ENCODE measurements at places on chromosomes 7 and 10.

DNA sequence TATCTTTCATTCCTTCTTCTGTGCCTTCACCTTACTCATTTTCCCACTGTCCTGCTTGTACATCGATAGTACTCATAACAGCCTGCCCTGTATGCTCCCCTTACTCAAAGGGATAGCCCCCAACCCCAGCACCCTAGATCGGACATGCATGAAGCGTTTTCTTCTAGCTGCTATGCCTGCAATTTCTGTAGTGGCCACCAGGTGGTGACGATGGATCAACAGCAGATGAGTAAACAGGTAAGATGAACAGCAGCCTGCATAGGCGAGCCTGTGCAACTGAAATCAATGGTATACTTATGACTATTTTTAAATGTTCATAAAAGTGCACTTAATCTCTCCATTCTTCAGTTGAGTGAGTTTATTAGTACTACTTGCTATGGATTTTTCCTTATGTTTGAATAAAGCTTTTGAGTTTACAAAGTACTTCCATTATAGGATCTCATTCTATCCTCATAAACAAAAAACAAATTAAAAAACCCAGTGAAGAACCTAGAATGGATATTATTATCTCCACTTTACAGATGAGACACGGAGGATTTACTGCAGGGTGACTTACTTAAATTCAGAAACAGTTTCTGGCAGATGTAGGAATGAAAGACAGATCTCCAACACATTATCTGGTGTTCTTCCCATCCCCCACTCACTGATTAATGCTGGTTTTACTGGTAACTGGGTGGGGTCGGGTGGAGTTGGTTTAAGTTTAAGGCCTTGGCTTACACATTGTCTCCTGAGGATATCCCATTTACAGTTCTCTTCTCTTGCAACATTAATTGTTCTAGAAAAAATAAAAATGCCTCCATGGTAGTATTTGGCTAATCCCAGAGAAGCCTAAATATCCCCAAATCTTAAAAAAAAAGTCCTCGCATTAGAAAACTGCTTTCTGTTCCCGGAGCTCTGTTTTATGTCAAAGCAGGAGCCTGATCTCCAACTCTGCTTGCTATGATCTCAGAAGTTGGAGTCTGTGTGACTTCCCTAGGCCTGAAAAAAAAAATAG is 222.1 kb downstream of the GLI3 start:
- peak; percentile 12 for DNase-seq

- DNase-seq, result no peak
Observed at GRCh38 chr7:91263384-91264045, 718 bp upstream of the FZD1 start.

DNA sequence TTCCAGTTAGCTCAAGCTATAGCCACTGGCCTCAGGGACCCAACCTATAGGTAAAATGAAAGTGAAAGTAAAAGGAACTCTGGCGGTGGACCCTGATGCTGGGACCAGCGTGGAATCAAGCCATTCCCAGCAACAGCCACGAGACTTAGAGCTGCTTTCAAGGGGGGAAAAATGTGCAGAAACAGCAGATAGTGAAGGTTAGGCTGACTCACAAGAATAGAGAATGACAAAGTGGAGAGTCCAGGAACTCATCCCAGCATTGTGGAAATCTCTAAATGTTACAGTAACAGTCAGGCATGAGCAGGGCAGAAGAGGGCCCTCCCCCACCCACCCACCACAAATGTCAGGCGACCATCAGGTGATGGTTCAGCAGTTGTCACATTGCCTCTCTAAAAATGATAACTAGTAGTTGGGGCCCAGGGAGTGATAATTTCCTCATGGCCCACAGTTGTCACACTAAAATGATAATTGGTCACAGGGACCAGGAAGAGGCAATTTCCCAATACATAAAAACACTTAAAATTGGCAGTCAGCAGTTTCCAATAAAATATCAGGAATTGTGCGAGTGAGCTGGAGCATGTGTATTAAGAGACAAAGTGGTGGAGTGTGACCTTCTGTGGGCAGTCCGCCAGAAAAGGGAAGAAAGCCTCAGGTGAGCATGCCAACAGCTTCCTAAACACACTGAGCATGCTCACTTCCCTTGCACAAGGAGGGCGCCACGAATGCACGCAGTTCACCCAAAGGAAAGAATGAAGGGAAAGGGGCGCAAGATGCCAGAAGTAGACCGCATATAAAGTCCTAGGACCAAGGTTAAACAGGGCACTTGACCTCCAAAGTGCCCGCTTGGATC is 129.8 kb upstream of the PPP1R3A start:
- no peak for DNase-seq

DNA sequence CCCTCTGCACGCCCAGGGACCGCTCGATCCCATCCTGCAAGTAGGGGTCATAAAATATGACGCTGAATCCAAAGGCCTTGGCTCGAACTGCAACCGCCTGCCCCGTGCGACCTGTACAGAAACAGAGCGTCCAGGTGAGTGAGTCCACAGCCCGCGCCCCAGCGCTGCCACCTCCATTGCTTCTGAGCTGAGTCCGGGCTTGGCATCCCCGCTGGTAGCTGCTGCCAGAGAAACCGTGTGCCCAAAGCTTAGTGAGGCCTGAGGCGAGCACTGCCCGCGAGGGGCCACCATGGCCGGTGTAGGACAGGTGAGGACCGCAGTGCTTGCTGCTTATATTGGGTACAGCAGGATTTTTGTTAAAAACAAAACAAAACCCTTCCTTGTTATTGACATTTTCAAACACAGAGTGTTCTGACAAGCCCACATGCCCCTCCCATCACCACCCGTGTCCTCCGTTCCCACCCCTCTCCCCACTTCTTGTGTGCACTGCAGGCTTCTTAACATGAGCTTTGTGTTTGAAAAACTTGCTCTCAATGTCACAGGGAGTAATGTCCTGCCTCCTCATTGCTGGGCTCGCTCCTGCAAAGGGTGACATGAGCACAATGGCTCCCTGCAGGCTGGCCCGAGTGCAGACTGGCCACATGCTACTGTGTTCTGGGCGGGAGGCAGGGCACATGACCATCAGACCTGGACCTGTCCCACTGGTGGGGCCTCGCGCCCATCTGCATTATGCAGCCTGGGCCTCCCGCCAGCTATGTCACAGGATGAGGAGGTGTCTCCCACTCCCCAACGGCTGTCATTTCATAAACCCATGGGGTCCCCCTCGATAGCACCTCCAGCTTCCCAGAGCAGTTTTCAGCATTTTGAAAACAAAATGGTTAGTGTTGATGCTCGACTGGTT is 52.9 kb downstream of the ZRANB1 start:
- DNase-seq, result no peak

GRCh38 chr7:25770670-25771069 is 381.3 kb upstream of the NFE2L3 start:
- no peak for DNase-seq

GRCh38 chr7:20741801-20742200 is 44.9 kb downstream of the SP8 start:
- DNase-seq, result no peak

DNA sequence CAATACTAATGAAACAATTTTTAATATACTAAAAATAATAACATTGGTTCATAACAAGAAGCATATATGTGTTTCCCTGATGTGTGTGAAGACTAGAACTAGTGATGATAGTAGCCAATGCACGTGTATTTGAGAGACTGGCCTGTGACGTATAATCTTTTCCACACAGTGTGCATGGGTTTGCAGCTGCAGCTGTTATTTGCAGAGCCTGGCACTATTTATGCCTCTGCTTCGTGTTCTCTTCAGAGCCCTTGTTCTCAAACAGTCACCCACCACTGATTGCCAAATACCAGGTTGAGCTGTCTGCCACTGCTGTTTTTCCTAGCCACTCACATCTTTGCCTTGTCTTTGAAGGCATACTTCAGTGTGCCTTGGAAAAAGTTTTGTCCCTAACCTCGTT is 531.7 kb downstream of the ETV1 start:
- DNase-seq, result no peak

DNA sequence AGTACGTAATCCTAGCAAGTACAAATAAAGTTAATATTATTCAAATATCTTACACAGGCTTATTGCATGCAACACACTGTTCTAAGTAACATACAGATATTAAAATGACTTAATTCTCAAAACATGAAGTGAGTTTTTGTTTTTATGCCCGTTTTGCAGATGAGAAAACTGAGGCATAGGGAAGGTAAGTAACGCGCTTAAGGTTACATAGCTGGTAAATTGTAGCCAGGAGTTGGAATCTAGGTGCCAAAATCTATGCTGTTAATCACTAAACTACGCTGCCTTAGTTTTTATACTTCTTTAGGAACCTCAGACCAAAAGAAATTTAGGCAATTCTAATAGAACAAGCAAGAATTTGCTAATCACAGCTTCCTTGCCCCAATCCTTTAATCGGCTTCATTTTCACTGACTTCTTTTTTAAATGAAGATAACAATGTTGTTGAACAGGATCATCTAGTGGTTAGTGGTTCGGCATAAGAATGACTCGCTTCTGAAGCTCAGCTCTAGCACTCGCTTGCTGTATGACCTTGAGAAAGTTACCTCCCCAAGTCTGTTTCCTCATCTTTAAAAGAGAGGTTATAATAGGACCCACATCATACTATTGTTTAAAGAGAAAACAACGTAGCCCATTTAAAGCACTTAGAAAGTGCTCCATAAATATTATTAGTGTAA is 1.0 kb upstream of the LRRTM3 start:
- no peak for DNase-seq

- DNase-seq, result peak; percentile 85
Observed at GRCh38 chr7:101138213-101138870, 11.4 kb downstream of the SERPINE1 start.

DNA sequence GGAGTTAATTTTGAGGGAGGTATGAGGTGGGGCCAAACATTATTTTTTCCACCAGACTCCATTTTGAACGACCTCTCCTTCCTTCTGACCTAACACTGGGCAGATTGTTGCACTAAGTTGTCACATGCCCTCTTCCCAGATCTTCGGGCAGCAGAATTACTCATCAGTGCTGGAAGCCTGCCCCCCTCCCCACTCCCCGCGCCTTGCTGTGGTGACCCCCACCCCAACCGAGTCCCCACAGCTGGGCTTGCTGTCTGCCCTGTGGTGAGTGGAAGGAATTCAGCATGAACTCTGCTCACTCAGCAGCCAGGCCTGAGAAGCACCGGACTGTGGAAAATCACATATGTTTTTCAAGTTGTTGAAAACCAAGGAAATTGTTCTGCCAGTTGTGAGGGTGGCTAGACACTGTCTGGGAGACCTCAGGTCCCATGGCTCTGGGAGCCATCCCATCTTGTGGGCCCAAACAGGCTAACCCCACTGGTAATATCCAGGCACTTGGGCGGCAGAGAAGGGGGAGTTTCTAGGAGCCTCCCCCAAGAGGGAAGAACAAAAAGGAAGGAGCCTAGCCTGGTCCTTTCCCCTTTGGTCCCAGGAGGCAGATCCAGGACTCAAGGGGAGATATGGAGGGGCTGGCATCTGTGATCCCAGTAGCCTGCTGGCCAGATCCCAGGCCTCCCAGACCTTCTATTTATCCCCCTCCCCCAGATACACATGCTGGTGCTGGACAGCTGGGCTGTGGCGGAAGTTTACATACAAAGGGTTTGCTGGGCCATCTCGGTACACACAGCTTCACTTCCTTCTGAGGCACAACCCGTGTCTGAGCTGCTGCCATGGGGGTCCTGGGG is 3.5 kb upstream of the AEBP1 start:
- DNase-seq, result no peak

GRCh38 chr10:1684991-1685390 is 52.3 kb downstream of the ADARB2 start:
- no peak for DNase-seq
